A549 treated with ZK216348 at 1 μM for 4 hours (cell line): ENCODE measurements at places on chromosomes 7 and 10. TPM values are rescaled to one million over a fixed set of nuclear protein-coding genes. Genes with fewer than 3 reads are reported as not detected.

The SEMA3E gene
- total RNA-seq, result 1.8 to 3.0 TPM (median 2.2 TPM) in 5 replicates

The PTPN20 gene
- 2.8 to 5.2 TPM (median 3.9 TPM) in 5 replicates for total RNA-seq

The BAZ1B gene
- total RNA-seq, result 53.5 to 68.3 TPM (median 62.9 TPM) in 5 replicates

The NEUROD6 gene
- not detected in 5 replicates for total RNA-seq

The GIMAP1 gene
- not detected in 5 replicates for total RNA-seq

The GJC3 gene
- total RNA-seq, result not detected in 5 replicates

The TRPV5 gene
- not detected in 5 replicates for total RNA-seq

The NKX1-2 gene
- total RNA-seq, result 0.07 TPM in 1 of 5 replicates, not detected in the others

The KNDC1 gene
- total RNA-seq, result 0.52 to 2.4 TPM (median 0.87 TPM) in 5 replicates

The NYAP1 gene
- 1.9 to 5.7 TPM (median 4.1 TPM) in 5 replicates for total RNA-seq

The TRIM73 gene
- total RNA-seq, result 1.4 to 3.1 TPM (median 2.5 TPM) in 5 replicates

The RBM48 gene
- 6.2 to 8.9 TPM (median 6.4 TPM) in 5 replicates for total RNA-seq

The TRIL gene
- not detected in 5 replicates for total RNA-seq

The IGF2BP3 gene
- 19.2 to 34.3 TPM (median 24.8 TPM) in 5 replicates for total RNA-seq

The LBX1 gene
- not detected in 5 replicates for total RNA-seq

The SLC39A12 gene
- total RNA-seq, result not detected in 5 replicates

The RRP12 gene
- 48.1 to 71.9 TPM (median 56.6 TPM) in 5 replicates for total RNA-seq

The GRM3 gene
- not detected in 5 replicates for total RNA-seq

The INHBA gene
- 0.20 to 1.0 TPM (median 0.61 TPM) in 5 replicates for total RNA-seq

The AKR1D1 gene
- not detected in 5 replicates for total RNA-seq

The SYT15B gene
- total RNA-seq, result 2.6 to 5.2 TPM (median 3.0 TPM) in 5 replicates

The ETV1 gene
- 2.2 to 3.2 TPM (median 2.4 TPM) in 5 replicates for total RNA-seq

The CPXM2 gene
- total RNA-seq, result not detected in 5 replicates

The ELFN1 gene
- 0.32 to 0.47 TPM (median 0.38 TPM) in 5 replicates for total RNA-seq

The OR6V1 gene
- not detected in 5 replicates for total RNA-seq

The GPER1 gene
- total RNA-seq, result 0.39 to 0.95 TPM (median 0.86 TPM) in 5 replicates

The FAM25A gene
- not detected in 5 replicates for total RNA-seq
